ENCODE measurements at places on chromosomes 3 and 15. TPM values are rescaled to one million over a fixed set of nuclear protein-coding genes. Genes with fewer than 3 reads are reported as not detected.

Gene GALNT15
- total RNA-seq = 1.3 TPM

Gene MYD88
- 24.8 TPM for total RNA-seq

Gene P2RY14
- total RNA-seq = not detected

Gene POU1F1
- not detected for total RNA-seq

Gene GPR15
- not detected for total RNA-seq

Gene TGM5
- total RNA-seq = not detected

Gene CXCR6
- total RNA-seq = not detected

Gene TM6SF1
- 0.60 TPM for total RNA-seq

Gene CCDC54
- not detected for total RNA-seq

Gene IQCF2
- not detected for total RNA-seq

Gene LTF
- not detected for total RNA-seq

Gene AHSG
- not detected for total RNA-seq

Gene ARPC4
- 111 TPM for total RNA-seq

Gene BLM
- 0.23 TPM for total RNA-seq

Gene HTR3D
- total RNA-seq = not detected

Gene MESP2
- total RNA-seq = 0.23 TPM

Gene PRR20G
- total RNA-seq = not detected
